NCI-H1436 treated with DMSO at 0.1 percent for 48 hours (cell line): ENCODE measurements at places on chromosomes 12 and 14.

GRCh38 chr12:121894633-121895032 lies 6.0 kb downstream of the PSMD9 start:
- DNase-seq, result no peak

DNA sequence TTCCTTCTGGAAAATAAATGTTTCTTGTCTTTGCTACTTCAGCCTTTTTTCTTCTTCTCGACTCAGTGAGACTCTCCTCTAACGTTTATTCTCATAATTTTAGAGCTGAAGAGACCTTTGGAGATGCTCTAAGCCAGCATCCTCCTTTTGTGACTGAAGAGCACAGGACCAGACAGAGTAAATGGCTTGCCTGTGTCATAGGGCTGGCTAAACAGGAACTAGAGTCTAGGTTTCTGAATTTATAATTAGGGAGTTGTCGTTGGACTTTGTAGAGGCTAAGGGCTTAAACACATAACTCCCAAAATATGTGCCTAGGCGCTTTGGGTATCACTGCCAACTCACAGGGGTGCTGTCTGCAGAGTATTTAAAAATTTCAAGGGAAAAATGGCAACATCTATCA lies 98.5 kb downstream of the FGD4 start:
- DNase-seq, result no peak

DNA sequence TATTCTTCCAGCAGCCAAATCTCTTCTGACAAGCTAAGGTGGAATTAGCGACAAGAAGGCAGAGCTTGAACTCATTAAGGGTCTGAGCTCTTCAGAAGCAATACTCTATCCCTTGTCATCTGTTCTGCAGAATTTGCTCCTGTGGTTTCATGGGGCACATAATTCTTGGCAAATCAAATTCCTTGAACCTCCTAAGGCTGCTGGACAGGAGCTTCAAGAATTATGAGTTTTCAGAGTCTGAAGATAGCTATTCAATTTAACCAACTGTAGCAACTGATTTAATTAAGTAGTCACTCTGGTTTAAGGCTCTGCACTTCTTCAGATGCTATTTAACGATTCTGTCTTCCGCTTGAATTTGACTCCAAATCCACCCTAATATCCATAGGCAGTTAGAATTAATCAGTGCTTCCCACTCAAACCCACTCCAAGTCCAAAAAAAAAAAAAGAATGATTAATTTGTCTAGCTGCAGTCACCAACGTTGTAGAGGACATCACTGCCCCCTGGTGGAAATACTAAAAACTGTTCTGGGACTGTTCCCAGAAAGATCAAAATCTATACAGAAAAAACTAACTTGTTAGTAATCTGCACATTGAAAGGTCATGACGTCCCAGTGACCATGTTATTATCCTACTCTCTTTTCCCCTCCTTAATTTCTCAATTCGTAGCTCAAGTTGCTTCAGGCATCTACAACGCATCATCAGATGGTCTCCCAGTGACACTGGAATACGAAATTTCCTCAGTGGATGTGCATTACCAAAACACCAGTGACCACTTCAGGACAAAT lies 169.9 kb downstream of the KIF21A start:
- no peak for DNase-seq

DNA sequence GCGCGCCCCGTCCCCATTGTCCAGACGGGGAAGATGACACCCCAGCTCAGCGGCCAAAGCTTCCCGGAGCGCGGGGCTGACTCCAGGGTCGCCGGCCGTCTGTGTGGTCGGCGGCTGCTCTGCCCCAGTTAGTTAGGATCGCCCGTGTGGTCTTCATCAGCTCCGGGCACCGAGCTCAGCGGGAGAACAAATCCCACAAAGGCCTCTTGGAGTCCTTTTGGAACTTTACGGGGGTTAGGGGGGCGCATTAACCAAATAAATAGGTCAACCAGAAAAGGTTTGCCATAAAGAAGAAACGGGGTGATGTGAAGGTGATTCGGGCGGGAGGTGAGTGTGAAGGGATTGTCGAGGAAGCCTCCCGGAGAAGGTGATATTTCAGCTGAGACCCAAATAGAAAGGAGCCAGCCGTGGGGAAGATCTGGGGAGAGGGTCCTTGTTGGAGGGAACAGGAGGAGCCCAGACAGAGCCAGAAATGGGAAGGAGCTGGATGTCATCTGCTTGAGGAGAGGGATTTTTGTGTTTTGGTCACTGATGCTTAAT lies 697 bp downstream of the ATP6V0A2 start:
- DNase-seq, result no peak

DNA sequence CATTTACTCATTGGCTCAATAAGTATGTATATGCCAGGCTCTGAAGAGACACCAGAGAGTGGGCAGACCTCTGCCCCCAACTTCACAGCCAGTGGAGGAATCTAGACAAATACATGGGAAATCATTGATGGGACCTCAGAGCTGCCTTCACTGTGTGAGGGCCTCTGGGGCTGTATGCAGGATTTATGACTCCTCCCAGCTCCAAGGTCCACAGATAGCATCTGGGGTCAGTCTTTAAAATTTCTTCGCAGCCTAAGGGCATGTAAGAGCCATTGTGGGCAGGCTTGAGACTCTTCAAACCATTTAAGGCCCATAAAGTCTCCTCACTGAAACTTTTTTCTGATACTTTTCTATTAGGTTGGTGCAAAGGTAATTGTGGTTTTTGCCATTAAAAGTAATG lies 125.5 kb downstream of the SPTSSA start:
- no peak for DNase-seq

DNA sequence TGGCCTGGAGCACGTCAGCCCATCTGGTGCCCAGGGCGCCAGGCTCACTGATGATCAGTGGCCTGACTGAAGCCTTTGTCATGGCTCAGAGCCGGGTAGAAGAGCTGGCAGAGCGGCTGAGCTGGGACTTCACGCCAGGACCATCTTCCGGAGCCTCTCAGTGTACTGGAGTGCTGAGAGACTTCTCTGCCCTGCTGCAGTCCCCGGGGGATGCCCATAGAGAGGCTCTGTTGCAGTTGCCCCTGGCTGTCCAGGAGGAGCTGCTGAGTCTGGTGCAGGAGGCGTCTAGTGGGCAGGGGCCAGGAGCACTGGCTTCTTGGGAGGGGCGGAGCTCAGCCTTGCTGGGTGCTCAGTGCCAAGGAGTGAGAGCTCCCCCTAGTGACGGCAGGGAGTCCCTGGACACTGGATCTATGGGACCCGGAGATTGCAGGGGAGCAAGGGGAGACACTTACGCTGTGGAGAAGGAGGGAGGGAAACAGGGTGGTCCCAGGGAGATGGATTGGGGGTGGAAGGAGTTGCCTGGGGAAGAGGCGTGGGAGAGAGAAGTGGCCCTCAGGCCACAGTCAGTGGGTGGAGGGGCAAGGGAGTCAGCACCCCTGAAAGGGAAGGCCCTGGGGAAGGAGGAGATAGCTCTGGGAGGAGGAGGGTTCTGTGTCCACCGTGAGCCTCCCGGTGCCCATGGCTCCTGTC lies 2.0 kb downstream of the KHNYN start:
- peak; percentile 67 for DNase-seq

DNA sequence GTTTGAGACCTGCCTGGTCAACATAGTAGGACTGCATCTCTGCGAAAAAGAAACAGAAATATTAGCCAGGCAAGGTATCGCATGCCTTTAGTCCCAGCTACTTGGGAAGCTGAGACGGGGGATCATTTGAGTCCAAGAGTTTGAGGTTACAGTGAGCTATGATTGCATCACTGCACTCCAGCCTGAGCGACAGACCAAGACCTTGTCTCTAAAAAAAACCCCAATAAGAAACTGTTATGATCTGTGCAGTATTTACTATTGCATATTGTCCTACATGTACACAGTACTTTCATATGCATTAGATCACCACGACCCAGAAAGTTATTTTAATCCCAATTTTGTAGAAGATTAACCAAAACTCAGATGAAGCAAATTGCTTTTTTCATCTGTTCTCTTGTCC lies 187.5 kb downstream of the PCNX1 start:
- no peak for DNase-seq

DNA sequence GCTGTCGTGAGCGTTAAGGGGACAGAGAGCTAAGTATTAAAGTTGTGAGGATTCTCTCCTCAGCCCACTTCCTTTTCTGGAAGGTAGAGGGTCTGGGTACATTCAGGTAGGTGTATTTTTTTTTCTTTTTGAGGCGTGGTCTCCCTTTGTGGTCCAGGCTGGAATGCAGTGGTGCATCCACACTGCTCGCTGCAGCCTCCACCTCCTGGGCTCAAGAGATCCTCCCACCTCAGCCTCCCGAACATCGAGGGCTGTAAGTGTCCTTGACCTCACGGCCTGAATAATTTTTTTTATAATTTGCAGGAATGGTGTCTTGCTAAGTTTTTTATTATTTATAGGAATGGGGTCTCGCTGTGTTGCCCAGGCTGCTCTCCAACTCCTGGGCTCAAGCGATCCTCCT lies 1.4 kb downstream of the PUS1 start:
- no peak for DNase-seq

GRCh38 chr12:124861492-124861891 lies 2.2 kb downstream of the SCARB1 start:
- no peak for DNase-seq

- DNase-seq, result no peak
Observed at GRCh38 chr14:34655959-34656358, 26.0 kb upstream of the SNX6 start.

DNA sequence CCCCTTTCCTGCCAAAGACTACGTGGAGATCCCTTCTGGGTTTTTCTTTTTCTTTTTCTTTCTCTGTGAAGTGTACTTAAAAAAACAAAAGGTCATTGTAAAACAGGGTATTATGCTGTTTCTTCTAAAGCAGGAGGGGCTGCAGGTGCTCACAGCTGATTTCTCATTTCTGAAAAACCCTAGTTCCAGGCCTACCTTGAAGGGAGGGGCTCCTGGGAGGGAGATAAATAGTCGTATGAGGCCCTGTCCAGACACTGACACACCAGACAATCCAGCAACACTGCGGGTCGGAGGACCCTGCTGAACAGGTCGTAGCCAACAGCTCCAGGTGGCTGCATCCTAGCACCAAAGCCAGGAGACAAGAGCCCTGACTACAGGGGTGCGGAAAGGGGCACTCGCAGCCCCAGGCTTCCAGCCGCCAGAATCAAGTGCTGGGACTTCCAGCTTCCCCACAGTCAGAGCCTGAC lies 41.1 kb downstream of the PSMA6 start:
- no peak for DNase-seq

- DNase-seq, result no peak
Observed at GRCh38 chr14:28382444-28383190, 384.0 kb upstream of the FOXG1 start.

DNA sequence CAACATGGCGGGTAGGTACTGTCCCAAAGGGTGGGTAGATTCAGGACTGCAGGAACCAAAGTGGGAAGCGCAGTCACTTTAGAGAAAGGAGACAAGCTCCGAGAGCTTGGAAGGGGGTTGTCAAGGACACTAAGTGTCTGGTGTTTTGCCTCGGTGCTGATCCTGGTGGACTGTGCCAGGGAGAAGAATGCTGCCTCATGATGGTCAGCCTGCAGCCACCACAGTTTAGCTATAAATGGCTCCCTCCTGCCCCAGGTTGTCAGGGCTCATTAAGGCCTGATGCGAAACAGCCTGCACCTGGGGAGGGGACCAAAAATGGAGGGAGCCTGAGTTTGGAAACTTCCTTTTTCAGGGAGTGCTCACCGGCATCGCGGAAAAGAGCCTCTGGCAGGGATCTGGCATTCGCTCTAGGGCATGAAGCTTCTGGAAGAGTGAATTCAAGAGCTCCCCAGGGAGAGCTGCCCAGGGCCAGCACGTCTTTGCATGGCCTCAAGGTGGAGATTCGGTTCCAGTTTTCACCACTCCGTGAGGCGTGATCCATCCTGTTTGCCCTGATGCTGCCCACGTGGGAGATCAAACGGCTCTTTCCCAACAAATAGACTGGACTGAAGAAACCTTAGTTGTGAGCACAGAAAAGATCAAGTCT lies 164.0 kb downstream of the FOXN3 start:
- DNase-seq, result no peak

DNA sequence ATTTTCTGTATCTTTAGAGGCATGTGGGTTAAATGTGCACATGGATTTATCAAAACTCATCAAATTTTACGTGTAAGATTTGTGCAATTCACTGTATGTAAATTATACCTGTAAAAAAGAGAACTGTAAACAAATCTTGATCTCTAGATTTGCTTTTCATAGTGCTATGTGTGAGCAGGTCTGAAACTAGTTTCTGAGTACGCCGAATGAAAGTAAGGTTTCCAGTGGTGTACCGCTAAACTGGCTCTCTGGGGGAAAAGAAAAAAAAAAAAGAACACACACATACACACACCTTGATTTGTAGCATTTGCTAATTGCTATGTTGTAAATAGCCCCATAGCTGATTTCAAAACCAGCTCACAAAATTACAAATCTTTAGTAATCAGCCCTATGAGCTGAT lies 8.6 kb upstream of the SLC41A2 start:
- DNase-seq, result no peak

GRCh38 chr12:106126441-106127337 lies 12.1 kb downstream of the NUAK1 start:
- DNase-seq, result no peak

- DNase-seq, result no peak
Observed at GRCh38 chr12:76307083-76307482, 41.1 kb downstream of the BBS10 start.

DNA sequence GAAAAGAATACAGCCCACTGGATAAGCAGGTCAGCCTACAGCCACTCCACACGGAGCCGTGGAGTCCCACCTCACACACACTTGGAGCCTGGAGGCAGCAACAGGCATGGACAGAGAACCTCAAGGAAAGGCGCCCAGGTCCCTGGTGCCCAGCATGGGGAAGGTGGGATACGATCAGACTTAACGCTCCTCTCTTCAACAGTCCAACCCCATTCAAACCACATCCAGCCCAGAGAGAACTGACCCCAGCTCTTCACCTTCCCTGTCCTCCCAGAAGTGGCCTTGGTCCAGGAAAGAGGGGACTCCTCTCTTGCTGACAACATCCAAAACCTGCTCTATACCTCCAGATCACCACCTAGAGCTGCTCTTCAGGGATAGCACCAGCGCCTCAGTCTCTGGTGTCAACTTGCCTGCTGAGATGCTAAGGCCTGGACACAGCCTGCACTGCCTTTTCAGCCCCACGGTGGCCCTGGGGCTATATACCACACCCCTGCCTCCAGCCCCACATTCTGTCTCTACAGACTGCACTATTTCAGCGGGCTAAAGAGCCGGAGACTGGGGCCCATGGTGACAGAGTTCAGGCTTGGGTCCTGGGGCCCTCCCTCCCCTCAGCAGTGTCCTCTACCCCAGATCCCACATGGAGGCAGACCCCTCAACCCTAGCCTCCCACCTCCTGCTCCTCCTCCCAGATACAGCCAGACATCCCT lies 7.0 kb downstream of the ADCY6 start:
- DNase-seq, result no peak

- no peak for DNase-seq
Observed at GRCh38 chr14:104924421-104925213, at the start of gene PLD4. Gene PLD4, plus strand, starts transcription at chr14:104924879. Its CDS starts 2,262 bp downstream, at chr14:104927141.

DNA sequence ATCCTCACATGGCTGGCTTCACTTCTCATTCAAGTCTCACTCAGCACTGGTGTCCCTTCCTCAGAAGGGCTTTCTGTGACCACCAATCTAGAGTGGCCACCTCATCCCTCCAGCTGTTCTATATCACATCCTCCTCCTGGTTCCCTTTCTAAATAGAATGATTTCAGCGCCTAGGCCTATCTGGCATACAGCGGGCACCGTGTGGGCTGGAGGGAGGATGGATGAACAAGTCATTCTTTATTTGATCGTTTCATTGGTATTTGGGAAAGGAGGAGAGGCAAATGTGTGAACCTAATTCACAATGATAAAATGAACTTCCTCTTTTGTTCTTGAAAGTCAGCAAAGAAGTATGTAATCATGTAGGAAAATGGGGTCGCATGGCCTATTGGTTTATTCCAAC lies 394.2 kb downstream of the DPF3 start:
- no peak for DNase-seq
